ENCODE measurements at places on chromosomes 12 and 14.

GRCh38 chr12:71455028-71455737 is 15.6 kb downstream of the LGR5 start:
- DNase-seq, result no peak

DNA sequence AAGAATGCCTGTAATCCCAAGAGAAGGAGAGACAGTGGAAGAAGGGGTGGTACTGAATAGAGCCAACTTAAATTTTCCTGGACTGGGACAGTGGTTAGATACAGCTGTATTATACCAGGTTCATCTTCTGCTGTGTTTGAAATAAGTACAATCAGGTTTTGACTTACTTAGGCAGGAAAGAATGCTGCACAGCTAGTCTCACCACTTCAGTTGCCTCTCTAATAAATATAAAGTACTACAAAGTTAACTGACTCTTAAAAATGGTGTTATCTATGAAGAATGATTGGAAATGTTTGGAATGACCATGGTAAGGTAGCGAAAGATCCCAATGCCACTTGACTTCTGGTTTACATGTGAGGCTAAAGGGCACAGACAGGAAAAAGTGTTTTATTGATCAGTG is 652.1 kb downstream of the NOVA1 start:
- DNase-seq, result no peak

DNA sequence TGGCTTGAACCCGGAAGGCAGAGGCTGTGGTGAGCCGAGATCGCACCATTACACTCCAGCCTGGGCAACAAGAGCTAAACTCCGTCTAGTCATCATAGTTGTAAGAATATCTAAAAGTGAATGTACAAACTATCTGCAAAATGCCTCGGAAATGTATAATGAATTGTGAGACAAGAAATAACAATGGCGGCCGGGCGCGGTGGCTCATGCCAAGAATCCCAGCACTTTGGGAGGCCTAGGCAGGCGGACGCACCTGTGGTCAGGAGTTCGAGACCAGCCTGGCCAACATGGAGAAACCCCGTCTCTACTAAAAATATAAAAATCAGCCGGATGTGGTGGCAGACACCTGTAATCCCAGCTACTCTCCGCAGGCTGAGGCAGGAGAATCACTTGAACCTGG is 9.7 kb downstream of the PPP2R5E start:
- DNase-seq, result no peak

- no peak for DNase-seq
These were observed 209.6 kb downstream of the EMP1 start for GRCh38 chr12:13405961-13406703.

GRCh38 chr14:81235096-81235495 is 14.3 kb upstream of the GTF2A1 start:
- DNase-seq, result no peak

- no peak for DNase-seq
These were observed 2.1 kb downstream of the RNASE13 start for GRCh38 chr14:21032326-21033132.

DNA sequence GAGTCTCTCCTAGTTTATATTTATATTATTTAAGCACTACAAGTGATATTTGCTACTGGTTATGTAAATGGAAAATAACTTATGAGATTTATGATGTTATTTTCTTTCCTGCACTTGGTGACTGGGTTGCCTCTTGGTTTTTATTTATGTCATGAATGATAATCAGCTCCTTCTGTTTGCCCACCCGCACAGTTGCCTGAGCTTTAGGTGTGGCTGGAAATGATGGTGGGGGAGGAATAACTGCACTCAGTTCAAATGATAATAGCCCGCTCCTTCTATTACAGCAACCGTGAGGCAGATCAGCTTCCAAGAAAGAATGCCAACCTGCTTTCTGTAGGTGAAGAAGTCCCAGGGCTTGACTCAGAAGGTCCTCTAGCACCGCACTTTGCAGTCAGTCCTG is 190.2 kb upstream of the CAND1 start:
- no peak for DNase-seq

DNA sequence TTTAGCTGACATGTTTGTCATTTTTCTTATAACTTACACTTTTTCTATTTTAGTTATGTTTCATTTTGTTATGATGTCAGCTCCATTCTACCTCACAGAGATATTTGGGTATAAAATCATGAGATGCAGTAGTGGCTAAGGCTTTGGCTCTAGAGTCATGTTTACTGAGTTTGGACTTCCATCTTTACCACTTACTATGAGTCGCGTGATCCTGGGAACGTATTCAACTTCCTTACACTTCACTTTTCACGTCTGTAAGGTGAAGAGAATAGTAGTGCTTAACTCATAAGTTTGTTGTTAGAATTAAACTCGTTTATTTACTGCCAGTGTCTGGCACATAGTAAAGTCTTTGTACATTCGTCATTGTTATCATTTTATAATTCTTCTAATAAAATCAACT is 126.3 kb downstream of the ERC1 start:
- DNase-seq, result no peak

DNA sequence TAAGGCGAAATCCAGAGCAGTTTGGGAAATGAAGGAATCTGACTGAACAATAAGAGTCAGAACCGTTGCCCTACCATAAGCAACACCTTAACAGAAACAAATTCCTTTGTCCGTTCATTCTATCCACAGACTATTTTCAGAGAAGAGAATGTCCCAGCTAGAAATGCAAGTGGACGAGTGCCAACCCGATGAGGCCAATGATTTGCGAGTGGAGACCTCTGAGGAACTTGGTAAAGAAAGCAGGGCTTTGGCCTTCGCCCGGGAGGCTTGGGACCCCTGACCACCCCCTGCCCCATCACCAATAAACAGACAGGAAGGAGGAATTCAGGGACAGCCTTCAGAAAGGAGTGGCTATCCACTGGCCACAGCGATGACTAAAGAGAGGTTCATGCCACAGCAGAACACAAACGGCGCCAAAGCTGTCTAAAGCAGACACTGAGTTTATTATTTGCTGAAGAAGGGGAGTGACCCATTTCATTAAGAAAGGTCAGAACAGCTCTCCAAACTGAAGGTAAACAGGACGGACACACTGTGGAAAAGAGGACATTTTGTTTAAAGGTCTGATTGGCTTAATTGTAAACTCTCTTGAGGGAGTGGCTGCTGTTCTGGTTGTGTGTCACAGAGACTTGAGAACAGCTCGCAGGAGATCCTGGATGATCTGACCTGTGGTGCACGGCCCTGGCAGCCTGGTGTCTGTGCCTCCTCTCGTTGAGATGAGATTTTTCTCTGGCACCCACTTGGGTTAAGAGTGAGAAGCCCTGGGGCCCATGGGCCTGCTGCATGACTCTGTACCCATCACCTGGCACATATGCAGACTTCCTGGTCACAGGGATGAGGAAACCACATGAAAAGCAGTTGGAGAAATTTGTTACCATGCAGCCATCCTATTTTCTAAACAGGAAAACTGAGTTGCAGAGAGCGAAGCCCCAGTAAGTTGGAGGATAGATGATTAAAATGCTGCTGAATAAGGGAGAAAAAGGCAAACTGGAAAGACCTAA is 142.0 kb upstream of the PZP start:
- no peak for DNase-seq

GRCh38 chr12:65651060-65651459 is 173.2 kb upstream of the HMGA2 start:
- no peak for DNase-seq

GRCh38 chr12:15322164-15323061 is at the start of gene PTPRO:
TSS of gene PTPRO (plus strand) at chr12:15322508.
- DNase-seq, result no peak

DNA sequence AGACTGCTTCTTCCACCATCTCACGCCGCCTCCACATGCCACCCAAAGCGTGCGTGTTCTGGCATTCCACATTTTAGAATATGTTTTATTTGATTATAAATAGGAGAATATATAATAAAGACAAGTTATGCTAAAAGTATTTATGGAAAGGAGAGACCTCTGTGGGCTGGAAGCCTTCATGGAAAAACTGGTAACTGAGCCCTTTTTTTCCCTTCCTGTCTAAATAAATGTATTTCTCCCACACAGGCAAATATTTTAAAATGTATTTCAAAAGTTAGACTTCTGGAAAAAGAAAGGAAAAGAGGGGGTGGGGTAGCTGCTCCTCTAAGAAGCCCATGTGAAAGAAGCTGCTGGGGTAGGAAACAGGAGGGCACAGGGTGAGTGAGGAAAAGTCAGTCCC is 16.1 kb upstream of the NR4A1 start:
- no peak for DNase-seq

DNA sequence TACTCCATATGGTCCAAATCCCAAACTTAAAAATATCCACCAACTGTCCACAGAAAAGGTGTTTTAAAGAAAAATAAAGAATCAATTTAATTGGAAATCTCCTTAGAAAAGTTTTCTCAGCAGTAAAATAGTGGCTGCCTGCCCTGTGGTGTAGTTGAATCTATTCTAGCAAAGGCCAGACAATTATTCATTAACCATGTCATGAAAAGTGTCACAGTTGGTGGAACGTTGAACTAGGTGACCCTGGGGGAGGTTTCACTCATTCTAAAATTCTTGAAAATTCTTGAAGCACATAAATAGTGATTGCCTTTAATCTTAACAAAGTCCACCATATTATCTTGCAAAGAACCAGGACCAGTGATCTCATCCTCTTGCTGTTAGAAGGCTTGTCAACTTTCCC is 78.4 kb upstream of the GZMB start:
- DNase-seq, result no peak
